ENCODE measurements at places on chromosomes 1 and 21.

- no peak for DNase-seq
Observed at GRCh38 chr1:1047963-1048362, 26.1 kb downstream of the RNF223 start.

- DNase-seq: no peak
Observed at GRCh38 chr1:66589326-66589725, 55.4 kb downstream of the SGIP1 start.

DNA sequence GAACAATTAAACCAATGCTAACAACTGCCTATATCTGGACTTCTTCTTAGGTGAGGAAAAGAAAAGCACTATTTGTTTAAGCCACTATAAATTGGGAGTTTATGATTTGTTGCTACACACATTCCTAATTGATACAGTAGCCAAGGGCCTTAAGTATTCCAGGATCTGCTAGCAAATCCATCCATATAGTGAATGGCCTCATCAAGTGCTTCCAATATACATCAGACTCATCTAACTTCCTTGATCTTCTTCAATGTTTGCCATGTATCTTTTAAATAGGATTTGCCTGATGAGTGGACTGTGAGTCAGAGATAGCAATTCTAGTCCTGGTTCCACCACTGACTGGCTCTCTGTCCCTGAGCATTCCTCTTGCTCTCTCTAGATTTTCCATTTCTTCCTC, 430.2 kb downstream of the OMA1 start:
- no peak for DNase-seq

DNA sequence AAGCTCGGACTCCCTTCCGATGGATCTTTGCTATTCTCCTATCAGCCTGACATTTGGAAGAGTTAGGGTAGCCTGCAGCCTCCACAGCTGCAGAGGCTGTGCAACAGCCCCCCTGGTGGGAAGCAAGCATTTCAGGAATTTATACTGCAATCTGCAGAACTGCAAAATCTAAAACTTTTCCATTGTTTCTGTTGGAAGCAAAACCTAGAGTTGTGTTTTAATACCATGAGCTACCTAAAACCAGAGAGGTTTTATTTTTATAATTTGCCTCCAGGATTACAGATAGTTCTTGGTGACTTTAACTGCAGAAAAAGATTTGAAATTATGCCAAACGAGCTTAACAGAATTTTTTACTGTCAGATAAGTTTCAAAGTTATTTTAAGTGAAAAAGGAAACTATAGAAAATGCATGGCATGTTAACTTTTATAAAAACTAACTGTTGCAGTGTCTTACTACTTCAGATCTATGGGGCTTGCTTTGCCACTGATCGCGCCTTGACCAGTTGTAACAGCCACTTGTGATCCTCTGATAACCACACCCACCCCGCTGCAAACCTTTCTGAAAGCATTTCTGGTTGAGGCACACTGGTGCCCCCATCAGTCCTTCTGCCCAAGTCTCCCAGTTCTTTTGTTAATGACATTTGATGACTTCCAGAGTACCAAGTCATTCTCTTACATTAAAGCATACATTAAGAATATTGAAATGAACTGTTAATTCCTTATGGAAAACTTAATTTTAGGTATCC, 64.8 kb downstream of the PRDM2 start:
- DNase-seq: no peak

- DNase-seq: no peak
Observed at GRCh38 chr1:25137521-25138395, 94.5 kb downstream of the SYF2 start.

DNA sequence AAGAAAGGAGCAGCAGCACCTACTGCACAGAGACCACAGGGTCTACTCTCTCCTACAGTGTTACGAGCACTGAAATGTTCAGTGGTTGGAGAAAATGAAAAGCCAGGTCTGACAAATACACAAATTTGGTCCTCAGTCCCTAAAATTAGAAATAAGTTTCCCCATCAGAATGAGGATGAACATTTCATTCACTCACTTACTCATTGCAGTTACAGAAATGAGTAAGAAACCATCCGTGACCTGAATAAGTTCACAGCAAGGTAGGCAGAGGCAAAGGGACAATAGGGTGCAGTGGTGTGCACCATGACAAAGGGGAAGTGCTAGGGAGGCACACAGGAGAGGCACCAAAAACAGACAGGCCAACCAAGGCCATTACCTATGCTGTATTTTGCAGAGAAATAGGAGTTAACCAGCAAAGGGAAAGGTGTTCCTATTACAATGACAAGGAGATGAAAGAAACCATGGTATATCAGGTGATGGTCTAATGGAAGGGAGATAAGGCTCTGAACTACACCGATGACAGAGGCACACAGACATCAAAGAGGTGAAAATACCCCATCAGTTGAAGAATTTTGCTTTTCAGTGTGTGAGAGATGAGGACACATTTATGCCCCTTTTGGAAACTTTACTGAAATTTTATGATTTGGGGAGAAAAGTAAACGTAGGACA, 29.4 kb downstream of the VAV3 start:
- no peak for DNase-seq

DNA sequence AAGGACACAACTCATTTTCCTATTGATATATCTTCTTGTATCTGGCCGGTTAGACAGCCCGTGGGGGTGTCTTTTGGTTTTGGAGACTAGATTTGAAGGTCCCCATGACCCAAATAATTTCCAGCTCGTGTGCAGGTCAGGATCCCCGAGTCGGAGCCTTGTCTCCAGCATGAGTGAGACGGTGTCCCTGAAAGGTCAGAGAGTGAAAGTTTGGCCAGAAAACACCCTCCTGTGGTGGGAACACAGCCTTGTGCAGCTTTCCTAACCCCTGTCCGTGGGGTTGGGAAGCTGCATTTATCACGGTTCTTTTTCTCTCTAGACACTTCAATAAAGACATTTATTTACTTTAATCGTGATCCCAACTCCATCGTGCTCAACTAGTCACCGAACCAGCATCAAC, 17.6 kb downstream of the COQ8A start:
- DNase-seq: no peak

DNA sequence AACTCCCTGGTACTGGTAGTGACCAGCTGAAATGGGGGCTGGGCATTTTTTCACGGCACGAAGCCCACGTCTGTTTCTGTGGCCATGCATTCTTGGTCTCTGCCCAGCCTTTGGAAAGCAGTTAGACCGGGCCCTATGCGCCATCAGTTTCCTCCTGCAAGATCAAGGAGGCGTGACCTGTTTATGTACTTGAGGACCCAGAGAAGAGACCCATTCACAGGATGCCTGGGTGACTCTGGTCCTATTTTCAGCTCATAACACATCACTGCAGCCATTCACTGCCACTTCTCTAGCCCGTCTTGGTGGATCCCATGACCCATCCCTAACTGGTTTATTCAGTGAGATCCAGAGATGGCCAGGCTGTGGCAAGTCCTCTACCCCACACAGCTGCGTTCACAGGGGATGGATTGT, 70.4 kb downstream of the SPSB1 start:
- no peak for DNase-seq

DNA sequence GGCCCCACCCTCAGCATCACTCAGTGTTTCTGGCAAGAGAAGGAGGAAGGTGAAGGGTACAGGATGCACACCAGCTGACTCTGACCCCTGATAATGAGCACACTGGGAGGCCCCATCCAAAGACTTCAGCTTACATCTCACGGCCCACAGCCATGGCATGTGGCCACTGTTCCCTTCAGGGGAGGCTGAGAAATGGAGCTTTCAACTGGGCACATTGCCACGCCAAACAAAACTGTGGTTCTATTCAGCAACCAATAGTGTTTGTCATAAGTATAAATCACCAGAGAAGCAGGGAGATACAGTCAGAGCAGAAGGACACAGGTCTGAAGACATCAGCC, 12.7 kb upstream of the TRAF3IP3 start:
- DNase-seq: no peak

GRCh38 chr1:172549621-172550280, 16.8 kb downstream of the SUCO start:
- DNase-seq: no peak

GRCh38 chr1:24898152-24898908, 31.7 kb downstream of the RUNX3 start:
- no peak for DNase-seq

GRCh38 chr1:21322681-21323016, 32.4 kb upstream of the ECE1 start:
- DNase-seq: no peak

DNA sequence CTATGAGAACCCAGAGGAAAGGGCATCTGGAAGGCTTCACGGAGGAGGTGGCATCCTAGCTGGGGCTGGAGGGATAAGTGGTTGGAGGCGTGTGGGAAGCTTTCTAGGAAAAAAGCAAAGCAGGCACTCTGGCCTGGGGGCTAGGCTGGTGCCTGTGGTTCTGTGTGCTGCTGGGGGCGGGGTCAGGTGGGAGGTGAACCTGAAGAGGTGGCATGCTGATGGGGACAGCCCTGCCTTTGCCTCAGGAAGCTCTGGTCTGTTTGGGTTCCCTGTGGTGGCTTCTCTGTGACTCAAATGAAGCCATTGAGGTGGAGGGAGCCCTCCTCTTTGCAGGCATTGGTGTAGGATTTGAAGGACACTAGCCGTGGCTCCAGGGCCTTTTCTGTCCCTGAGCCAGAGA, 221.6 kb upstream of the POU3F1 start:
- no peak for DNase-seq

- DNase-seq: no peak
Observed at GRCh38 chr1:54047384-54048305, 5.4 kb downstream of the TMEM59 start.

DNA sequence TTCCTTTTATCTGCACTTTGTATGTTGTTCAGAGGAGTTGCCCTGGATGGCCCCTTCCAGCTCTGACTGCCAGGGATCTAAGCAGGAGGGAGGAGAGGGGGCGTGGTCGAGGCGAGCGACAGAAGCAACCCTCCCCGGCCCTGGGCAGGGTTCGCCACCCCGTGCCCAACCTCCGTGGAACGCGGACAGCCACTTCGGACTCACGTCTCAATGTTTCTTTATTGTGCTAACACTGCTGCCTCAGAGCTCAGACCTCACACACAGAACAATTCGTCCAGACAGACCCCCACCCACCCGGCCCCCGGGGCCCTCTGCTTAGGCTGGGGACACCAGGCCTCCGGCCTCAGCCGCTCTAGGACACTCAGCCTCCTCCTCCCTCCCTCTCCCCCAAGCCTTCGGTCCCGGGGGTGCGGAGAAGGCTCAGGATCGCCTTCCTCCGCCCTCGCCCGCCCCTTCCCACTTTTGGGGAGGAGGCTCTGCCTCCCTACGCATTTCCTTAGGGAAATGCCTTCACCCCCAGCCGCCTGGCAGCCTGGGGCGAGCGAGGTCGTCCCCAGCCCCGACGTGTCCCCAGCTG, 8.3 kb downstream of the VSIG8 start:
- no peak for DNase-seq

- no peak for DNase-seq
Observed at GRCh38 chr21:42991992-42992740, 17.8 kb downstream of the PKNOX1 start.

DNA sequence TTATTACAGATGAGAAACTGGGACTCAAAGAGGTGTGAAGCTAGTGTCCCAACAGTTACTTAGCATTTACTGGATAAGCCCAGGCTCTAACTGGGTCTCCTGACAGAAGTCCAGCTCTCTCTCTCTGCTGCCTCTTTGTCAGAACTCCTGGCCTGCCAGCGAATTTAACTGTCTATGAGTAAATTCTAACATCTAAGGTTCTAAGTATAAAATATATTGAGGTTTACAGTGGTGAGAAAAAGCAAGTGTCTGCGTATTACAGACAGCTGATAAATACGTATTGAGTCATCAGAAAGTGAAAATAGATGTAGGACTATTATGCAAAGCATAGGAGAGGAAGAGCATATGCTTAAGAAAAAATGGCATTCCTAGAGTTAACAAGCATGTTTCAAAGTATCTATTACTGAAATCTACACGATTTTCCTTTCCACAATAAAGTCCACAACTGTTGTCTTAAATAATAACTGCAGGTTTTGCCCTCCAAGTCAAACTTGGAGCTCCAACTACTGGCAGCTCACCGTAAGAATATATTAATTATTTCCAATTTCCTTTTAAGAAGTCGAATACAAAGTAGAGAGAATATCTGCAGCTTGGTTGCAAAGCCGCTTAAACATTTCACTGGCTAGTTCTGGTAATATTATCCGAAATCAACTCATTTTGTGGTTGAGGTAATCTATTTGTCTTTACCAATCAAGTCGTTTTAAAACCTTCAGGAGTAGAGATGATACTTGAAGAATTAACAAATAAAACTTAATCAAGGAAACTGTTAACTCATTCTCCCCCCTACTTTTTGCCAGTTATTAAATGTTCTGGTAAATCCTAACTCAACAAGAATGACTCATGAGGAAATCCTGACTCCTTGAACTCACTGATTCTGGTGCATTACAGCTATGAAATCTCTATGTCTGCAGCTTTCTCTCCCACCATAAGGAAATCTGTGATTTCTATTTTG, 1.4 kb upstream of the RGS2 start:
- no peak for DNase-seq

GRCh38 chr1:86016076-86016759, 140.4 kb downstream of the COL24A1 start:
- no peak for DNase-seq

- DNase-seq: no peak
Observed at GRCh38 chr21:32813265-32813903, 41.8 kb upstream of the PAXBP1 start.

- DNase-seq: no peak
Observed at GRCh38 chr1:22229379-22229778, 86.5 kb upstream of the WNT4 start.

DNA sequence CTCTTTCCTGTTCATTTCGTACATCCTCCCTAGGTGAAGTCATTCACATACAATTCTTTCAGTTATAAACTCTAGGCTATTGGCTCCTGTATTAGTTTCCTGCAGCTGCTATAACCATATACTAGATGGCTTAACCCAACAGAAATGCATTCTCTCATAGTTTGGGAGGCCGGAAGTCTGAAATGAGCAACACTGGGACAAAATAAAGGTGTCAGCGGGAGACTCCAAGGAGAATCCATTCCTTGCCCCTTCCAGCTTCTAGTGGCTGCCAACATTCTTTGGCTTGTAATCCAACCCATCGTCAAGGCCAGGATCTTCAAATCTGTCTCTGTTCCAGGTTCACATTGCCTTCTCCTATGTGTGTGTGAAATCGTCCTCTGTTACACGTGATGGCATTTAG, 71.3 kb downstream of the TOR3A start:
- DNase-seq: no peak

GRCh38 chr21:34128124-34128523, 54.7 kb downstream of the MRPS6 start:
- no peak for DNase-seq

DNA sequence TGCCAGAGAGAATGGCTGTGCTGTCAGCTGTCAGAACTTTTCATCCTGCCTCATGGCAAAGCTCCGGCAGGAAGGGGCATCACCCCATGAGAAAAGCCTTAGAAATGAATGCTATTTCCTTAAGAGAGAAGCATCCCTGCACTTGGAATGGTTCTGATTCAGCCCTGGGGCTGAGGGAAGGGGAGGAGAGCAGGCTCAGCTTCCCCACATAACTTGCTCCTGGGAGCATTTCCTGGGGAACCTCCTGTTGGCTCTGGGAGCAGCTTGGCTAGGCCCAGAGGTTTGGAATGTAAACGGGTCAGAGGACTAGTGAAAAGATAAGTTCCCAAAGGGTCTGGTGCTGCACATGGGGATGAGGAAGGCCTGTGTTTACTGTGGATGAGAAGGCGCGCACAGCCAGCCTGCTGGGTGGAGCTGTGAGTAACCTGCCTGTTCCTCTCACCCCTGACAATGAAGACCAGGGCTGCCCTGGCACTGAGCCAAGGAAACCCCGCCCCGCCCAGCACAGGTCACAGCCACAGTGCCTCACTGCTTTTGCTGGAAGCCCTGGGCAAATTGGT, 5.0 kb downstream of the PRELP start:
- DNase-seq: no peak
